ENCODE measurements at places on chromosomes 12 and 14.

DNA sequence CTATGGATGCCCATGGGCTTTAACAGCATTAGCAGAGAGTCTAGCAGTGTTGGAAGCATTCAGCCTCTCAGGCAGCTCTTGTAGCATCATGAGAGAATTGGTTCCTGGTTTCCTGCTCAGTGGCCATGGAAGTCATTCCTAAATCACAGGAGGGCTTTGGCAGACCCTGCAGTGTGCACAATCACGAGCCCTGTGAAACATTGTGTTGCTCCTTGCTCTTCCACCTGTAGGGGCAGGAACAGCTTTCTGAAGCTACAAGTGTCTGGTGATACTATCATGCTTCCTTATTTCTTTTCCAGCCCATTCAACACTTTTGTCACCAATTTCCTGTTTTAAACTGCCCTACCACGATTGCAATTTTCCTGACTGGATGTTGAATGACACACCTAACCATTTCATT lies 402.2 kb upstream of the USP15 start:
- DNase-seq = no peak

- DNase-seq = no peak
Measured at GRCh38 chr12:56838621-56839488, 75.7 kb downstream of the HSD17B6 start.

DNA sequence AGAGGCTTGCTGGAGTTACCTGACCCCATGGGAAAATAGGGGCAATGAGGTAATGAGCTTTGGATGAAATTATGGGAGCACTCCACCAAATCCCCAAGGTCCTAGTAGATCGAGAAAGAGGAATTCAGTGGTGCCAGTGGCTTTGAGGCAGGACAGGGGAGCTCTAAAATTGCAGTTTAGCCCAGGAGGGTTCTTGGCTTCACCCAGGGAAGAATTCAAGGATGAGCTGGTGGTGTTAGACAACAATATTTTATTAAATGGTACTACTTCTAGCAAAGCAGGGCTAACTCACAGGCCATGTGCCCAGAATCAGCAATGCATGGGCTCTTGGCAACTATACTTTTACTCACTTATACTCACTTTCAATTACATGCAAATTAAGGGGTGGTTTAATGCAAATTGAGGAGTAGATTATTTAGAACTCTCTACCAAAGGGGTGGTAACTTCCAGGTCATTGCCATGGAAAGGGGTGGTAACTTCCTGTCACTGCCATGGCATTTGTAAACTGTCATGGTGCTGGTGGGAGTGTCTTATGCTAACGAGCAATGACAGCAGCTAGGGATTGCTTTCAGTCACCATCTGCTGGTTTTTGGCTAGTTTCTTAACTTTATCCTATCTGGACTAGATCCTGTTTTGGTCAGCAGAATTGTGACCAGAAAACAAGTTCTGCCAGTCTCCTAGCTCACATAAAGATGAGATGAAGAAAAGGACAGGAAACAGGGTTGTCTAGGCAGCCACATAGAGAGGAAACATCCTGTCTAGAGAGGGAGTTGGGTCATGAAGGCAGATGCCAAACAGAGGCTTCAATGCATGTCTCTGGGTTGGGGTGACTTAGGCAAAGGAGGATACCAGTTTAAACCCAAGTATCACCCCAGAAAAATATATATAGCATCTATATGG lies 64.7 kb downstream of the ZNF641 start:
- no peak for DNase-seq

- DNase-seq = peak; percentile 65
Measured at GRCh38 chr12:26853303-26854030, 20.5 kb upstream of the ITPR2 start.

DNA sequence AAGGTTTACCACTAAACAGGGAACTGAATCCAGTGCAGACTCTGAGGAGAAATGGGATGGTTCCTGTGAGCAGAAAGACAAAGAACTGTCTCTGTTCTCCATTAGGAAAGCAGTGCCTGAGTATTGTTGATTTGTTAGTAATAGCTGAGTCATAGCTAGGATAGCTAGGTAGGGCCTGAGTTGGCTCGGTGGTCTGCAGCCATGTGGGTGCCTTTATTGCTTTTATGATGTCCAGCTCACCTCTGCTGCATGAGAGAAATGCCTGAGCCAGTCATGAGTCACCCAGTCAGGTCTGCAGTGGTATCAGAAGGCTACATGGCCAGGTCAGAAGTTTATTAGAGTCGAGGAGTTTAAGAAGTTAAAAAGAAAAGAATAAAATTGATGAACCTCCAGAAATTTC lies 24.2 kb downstream of the TRHDE start:
- DNase-seq = no peak

GRCh38 chr14:31292937-31293616 lies 85.5 kb upstream of the HECTD1 start:
- DNase-seq = no peak

DNA sequence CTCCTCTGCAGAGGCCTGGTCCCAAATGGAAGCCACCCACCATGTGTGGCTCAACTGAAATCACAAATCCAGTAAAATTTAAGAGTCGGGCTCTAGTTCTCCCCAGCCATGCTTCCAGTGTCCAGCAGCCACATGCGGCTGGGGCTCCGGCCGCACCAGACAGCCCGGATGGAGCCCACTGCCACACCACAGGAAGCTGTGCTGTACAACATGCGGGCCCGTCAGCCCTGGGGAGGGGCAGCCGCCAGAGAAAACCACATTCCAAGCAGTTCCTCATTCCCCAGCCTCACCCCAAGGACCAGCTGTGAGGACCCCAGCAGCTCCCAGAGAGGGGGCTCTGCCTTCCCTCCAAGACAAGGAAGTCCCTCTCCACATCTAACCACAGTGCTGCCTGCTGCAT lies 135.0 kb downstream of the NCOR2 start:
- DNase-seq = no peak

DNA sequence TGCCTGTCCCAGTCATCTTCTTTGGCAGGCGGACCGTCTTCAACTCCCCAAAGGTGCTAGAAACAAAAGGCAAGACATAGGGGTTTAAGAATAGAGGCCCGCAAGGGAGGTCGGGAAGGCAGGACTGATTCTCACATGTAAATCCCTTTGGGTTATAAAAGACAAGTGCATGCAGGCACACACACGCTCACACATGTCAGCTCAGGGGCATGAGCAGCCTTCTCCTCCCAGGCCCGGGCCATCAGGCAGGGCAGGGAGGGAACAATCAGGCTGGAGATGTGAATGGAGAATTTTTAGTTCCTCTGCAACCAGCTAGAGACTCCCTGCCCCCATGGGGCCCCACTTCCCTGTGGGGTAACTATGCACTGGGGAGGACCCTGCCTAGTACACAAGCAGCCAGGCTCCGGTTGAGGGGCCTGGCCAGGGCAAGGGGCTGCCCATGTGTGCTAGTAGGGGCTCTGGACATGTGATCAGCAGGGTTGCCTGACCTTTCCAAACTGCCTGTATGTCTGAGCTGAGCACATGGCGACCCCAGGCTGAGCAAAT lies 107.2 kb downstream of the RBM19 start:
- DNase-seq = no peak

- DNase-seq = no peak
Measured at GRCh38 chr12:32486158-32486557, 86.8 kb downstream of the FGD4 start.

- DNase-seq = no peak
Measured at GRCh38 chr14:64196814-64197411, 97.3 kb downstream of the ESR2 start.

DNA sequence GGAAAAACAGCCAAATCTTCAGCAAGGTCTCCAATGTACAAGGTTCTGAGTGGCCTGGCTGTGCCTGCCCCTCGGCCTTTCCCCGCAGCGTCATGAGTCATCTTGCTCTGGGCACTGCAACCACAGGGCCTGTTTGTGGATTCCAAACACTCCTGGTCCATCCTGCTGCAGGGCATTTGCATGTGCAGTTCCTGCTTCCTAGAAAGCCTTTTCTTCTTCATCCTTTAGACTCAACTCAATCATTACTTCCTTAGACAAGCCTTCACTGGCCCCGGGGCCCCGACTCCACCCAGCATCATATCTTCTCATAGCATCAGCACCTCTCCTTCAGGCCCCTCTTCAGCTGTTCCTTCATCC lies 101.8 kb upstream of the EGLN3 start:
- DNase-seq = no peak

Measured in activated CD4-positive, alpha-beta T cell treated with anti-CD3 and anti-CD28 coated beads, Interleukin-2, amount 50 U/mL, for 4 hours (primary cell).